Prostate gland (tissue), 2 donors: ENCODE measurements at places on chromosomes 12 and 14. TPM values are rescaled to one million over a fixed set of nuclear protein-coding genes. Genes with fewer than 3 reads are reported as not detected.

- DNase-seq: no peak
These were observed 54.1 kb upstream of the ASPG start for GRCh38 chr14:104031384-104031783.

DNA sequence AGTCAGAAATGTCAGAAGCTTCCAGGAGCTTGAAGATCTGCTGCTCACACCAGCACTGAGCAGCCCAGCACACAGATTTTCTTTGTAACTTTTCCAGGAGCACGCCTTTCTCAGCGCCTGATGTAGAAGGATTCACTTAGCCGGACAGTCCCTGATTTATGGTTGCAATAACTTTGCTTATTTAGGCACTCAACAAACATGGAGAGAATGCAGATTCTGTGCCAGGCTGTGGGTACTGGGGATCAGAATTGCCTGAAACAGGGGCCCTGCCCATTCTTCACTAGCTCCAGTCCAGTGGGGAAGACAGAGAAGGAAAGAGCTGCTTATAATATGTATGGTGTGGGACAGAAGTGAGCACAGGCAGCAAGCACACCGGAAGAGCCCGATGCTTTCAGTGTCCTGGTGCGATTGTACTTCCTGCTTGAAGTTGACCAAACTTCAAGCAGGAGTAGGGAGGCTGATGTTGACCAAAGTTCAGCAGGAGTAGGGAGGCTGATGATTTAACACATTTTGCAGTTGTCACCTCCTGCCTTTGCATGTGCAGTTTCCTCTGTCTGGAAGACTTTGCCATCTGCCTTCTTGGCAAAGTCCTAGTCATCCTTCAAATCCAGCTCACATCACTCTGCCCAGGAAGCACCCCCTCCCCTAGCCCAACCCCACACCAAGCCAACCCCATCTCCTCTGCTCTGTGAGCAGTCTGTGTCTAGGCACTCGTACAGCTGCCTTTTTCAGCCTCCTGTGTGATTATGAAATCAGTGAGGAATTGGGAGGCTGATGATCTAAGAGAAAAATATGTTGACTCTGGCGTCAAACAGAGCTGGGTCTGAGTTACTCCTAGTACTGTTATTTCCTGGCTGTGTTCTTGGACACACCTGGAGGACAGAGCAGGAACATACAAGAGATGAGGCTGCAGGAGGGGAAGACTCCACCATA is 12.0 kb upstream of the PRIMA1 start:
- DNase-seq: peak; percentile 43

DNA sequence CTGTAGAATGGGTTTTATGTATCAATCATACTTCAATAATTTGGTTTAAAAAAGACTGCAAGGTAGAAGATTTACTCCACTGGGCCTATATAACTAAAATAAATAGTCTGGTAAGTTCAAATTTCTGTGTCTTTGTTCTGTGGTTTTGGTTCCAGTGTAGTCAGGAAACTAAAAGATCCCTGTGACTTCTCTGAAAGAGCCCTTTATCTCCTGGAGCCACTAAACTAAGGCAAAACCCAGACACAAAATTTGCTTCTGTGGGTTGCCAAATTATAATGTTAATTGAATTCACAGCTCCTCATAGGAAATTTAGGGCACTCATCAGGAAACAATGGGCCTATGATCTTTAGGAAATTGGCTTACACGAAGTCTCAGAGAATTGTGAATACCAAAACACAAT is 1038.4 kb downstream of the GALC start:
- no peak for DNase-seq

GRCh38 chr14:31339743-31340142 is 80.6 kb downstream of the HEATR5A start:
- DNase-seq: no peak

DNA sequence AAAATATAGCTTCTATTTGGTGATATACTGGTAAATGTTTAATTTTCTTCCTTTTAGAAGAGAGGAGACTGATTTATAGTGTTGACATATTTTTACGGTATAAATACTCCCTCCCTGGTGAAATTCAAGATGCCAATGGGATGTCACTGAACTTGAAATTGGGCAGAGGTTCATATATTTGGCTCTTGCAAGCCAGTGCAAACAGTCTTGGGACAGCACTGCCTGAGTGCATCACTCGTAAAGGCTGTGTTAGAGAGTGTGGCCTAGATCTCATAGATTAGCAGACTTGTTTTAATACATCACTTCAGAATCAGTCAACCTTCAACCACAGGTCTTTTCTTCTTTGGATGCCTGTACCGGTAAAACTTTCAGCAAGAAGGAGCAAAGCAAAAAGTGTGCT is 681.0 kb downstream of the NRXN3 start:
- peak; percentile 55 for DNase-seq

GRCh38 chr12:13079440-13079906 is 24.0 kb downstream of the GSG1 start:
- DNase-seq: no peak

DNA sequence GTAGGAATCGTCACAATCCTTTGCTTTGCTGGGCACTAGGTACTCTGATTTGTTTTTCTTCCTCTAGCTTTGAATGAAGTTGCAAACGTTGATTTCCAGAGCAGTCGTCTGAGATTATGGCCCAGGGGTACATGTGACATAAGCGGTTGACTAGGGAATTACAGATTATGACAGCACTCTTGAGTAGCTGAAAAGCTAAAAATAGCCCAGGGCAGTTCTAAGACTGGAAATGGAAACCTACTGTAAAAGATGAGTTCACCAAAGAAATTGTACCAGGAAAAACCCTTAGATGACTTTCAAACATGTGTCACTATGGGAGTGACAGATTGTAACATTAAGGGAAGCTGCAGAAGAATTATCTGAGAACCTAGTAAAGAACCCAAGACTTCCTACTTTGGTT is 108.5 kb downstream of the ANO6 start:
- DNase-seq: no peak

GRCh38 chr14:69615496-69616407 is 4.4 kb downstream of the SUSD6 start:
- DNase-seq: peak; percentile 65

DNA sequence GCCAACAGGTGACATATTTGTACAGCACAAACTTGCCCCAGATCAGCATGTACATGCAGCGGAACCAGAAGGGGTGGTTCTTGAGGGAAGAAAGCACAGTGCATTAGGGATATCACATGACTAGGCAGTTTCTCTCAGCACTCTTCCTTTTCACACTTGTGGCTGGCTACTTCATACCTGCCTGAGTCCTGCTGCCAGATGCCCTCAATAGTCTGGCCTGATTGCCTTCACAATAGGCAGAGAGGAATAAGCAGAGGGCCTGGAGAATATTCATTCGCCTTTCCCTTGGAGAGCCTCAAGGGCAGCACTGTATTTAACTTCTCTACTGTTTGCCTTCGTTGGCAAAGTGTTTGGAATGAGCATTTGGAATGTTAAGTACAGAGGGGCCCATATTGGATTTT is 7.9 kb downstream of the EMG1 start:
- DNase-seq: peak; percentile 58

DNA sequence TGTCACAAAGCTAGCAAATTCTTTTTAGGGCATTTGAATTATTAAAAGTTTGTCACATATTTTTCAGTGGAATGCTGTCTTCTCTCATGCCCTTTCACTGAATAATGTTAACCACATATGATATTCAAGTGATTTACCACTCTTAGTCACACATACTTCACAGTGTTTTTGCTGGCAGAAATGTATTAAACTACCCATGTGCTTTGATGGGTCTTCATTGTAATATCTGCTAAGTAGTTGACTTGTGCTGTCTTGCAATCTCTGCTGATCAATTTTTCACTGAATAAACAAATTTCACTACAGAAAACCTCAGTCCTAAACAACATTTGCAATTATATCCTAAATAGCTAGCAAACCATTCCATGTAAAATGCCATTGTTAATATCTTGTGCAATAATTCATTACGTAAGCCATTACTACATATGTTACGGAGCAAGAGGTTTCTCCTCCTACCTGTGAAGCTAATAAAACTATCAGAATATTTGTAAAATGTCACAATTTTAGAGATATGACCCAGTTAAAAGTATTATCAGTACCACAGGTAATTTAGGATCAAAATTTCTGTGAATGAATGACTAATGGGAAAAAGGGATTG is 64.6 kb upstream of the LMO3 start:
- no peak for DNase-seq

DNA sequence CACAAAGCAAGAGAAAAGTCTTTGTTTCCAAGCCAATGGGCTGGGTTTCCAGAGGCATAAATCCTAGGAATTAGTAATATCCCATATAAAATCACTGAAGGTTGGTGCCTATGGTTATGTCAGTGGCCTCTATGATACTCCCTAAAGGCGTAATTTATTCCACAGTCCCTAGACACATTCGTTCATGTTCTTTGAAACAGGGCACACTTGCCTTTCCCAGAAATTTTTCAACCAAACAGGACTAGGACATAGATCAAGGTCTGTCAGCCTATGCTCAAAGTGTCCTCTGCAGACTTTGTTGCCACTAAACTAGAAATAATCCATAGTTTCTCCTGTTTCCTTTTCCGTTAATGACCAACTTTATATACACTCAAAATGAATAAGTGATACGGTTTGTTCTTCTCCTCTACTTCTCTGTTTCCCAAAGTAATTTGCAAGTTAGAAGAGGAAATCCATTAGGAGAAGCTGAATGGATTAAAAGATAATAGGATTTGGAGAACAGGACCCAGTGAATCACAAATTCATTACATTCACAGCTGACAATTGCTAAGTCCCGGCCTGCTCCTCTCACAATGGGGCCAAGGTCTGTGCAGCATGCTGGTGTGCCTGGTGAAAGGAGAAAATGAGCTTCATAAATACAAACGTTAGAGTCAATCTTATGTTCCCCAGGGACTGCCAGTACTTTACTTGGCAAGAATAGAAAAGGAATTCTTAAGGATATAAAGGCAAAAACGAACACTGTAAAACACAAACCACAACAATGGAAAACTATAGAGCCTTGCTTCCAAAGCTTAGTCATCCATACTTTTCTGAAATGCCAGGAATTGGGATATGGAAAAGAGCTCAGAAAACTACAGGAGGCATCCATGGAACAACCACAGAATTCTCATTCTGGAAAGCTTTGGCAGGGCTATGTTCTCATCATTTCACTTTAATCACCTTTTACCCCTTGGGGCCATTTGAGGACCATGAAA is 966.2 kb downstream of the NRXN3 start:
- DNase-seq: no peak

- DNase-seq: no peak
These were observed 685 bp downstream of the GRIN2B start for GRCh38 chr12:13980538-13981295.

DNA sequence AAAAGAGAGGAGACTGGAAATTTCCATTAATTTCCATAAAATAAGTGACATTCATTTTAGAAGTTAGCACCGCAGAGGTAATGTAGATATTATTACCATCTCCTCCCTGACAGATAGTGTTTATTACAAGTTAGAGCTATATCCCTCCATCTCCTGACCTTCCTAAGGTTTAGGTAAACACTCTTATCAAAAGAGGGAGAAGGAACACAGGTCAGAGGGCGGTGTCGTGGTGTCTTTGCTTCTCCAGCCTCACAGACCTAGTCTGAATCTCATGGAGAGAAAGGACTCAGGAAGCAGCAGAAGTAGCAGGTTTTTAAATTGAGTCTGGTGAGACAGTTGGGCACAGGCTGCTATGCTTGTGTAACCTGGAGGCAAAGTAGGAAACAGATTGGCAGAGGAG is 11.5 kb upstream of the POC1B start:
- DNase-seq: no peak

GRCh38 chr12:958588-959123 is 9.2 kb upstream of the RAD52 start:
- DNase-seq: no peak

DNA sequence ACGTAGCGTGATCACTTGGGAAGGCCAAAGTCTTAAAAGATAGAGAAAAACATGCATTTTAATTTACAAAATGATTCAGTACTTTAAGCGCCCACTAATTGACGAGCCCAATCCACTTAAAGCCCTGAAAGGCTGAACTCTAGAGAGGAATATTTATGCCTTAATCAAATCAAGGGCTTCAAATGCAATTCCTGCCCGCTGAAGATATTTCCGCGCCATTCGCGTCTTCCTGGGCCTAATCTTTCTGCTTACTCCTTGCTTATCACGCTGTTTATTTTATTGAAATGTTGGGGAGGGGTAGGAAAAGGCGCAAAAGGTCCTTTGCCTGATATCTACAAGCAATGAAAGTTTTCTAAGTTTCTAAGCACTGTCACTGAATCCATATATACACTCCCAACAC is 4.0 kb downstream of the TBX3 start:
- no peak for DNase-seq

DNA sequence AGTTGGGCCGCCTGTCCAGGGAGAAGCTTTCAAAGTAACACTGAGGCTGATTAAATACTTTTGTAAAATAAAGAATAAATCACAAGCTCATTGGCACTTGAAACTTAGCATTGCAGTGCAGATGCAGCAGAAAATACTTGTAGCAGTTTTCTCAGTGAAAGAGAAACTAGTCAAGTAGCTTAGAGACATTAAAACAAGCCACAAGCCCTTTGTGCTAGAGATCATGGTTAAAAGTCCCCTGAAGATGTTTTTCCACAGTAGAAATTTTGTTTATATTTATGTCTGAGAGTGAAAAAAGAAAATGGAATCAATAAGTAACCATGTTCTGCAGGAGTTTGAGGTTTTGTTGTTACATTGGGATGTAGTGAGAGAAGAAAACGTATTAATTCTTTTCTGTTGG is 5.9 kb downstream of the PSEN1 start:
- no peak for DNase-seq

- no peak for DNase-seq
These were observed 17.1 kb downstream of the TRMT5 start for GRCh38 chr14:60963761-60964160.

DNA sequence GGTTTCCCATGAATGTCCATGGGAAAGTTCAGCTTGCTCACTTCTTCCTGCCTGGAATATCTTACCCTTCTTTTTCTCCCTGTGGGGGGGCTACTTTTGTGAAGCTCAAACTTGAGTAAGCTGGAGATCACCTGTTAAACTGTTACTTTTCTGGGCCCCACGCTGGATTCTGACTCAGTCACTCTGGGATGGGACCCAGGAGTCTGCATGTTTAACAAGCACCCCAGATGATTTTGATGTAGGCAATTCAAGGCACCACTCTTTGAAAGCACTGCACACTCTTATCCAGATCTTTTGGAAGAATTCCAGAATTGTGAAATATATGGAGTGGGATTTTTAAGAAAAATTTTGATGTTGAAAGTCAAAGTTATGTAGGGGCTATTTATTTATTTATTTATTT is 46.3 kb upstream of the IGF1 start:
- DNase-seq: no peak

FERMT2 gene
- 62.9 TPM for total RNA-seq

AMHR2 gene
- total RNA-seq: 44.5 TPM

RND1 gene
- 0.41 TPM for total RNA-seq

SCNN1A gene
- 211 TPM for total RNA-seq

FOXN4 gene
- 0.27 TPM for total RNA-seq

SDSL gene
- total RNA-seq: 8.5 TPM

PRICKLE1 gene
- 7.5 TPM for total RNA-seq

A2M gene
- total RNA-seq: 82.6 TPM

APOLD1 gene
- 10.7 TPM for total RNA-seq

KRT8 gene
- 182 TPM for total RNA-seq

UNC79 gene
- 1.0 TPM for total RNA-seq

SLC25A21 gene
- total RNA-seq: 7.7 TPM

KSR2 gene
- total RNA-seq: 1.0 TPM

SERPINA10 gene
- not detected for total RNA-seq

LRCOL1 gene
- 0.68 TPM for total RNA-seq

ALDH1L2 gene
- total RNA-seq: 5.3 TPM
